ENCODE measurements at places on chromosomes 1 and 21.

DNA sequence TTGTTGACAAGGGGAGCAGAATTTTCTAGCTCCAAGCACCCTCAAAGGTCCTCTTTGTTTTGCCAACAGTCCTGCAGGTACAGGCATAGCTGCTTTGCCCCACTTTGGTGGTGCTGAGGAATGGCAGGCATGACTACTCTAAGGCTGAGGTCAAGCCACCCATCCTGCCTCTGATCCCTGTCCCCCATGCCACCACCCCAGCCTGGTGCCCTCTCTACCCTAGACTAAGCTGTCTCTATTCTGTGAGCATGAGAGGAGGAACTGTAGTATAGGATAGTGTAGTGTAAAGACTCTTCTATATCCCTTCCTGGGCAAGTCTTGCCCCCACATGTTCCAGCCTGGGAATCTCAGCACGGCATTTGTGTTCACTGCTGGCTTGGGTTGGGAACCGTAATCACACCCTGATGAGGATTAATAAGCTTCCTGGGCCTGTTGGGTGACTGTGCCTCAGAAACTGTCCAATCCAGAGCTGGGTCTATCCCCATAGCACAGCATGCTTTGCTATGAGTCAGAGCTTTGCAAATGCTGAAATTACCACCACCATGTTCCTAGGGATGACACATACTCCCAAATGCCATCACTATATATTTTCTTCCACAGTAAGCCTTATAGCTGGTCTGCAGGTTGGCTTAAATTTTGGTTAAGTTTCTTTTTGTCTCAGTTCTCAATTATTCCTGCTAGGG is 105.7 kb upstream of the PPP2R5A start:
- peak; percentile 74 for DNase-seq

DNA sequence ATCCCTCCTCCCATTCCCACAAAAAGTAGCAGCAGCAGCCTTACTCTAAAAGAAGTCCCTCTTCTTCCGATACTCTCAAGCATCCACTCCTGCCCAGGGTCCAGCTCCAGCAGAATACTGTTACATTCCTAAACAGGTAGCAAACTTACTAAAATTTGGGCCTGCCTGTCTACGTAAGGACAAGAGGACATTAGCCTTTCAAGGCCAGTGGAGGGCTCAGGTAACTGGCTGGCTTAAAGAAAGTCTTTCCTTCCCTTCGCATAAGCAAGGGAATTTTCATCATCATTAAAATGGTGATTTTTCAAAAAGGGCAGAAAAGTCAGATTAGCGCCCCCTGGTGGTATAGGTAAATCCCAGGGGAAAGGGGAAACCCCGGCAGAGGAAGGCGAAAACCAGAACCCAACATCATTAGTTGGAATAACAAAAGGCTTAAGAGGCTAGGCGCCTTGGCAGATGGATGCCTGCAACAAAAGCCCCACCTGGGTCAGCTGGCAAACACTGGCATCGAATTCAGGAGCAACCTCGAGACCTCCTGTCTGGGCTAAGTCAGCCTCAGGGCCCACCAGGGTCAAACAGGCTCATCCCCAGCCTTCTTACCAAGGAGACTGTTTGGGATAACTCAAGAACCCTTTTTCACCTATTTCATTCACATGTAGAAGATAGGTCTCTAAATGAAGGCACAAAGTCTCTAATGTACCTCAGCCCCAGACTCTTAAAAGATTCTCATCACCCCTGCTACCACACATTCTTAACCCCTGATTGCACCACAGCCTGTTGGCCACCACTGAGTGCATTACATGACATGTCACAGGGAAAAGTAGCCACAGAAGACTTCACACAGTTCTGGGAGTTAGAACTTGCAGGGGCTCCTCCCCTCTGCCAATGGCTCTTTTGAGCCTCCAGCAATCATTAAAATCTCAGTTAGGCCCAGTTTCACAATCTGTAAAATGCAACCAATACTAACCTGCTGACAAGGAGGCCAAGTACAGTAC is 36.7 kb downstream of the ERI3 start:
- no peak for DNase-seq

- DNase-seq = no peak
These were observed 22.1 kb upstream of the SSX2IP start for GRCh38 chr1:84712276-84712874.

DNA sequence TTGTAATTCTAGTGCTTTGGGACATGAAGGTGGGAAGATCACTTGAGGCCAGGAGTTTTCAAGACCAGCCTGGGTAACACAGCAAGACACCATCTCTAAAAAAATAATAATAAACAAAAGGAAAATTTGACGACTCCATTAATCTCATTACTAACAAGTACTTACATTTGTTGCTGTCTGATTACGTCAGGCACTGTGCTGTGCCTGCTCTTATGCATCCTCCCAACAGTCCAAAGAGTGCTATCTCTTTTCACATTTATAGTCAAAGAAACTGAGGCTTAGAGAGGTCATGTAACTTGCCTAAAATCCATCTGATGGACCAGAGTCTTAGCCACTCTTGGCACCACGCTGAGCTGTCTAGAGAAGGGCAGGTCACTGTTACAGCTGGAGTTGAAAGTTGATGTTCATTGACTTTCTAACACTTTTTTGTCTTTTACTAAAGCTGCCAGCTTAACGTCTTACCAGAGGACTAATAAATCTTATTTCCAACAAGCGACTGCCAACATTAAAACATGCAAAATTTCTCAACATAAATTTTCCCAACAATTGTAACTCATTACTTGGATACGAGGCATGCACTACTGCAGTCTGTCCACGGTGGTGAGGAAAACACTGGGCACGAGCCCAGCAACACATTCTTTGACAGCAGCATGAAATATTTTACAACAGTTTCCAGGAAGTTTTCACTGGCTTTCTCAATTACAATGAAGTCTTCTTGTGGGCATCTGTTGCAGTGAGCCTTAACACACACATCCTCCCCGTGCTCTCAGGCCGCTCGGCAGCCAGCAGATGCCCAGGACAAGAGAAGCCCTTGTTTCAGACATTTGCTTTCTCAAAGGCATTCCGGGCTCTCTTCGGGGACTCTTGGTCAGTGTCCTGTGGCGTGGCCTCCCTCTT is 262.9 kb upstream of the PROX1 start:
- peak; percentile 4 for DNase-seq

GRCh38 chr1:18705811-18706210 is 75.2 kb downstream of the PAX7 start:
- no peak for DNase-seq

- DNase-seq = no peak
These were observed 162.3 kb downstream of the PSMG1 start for GRCh38 chr21:39020751-39021477.

DNA sequence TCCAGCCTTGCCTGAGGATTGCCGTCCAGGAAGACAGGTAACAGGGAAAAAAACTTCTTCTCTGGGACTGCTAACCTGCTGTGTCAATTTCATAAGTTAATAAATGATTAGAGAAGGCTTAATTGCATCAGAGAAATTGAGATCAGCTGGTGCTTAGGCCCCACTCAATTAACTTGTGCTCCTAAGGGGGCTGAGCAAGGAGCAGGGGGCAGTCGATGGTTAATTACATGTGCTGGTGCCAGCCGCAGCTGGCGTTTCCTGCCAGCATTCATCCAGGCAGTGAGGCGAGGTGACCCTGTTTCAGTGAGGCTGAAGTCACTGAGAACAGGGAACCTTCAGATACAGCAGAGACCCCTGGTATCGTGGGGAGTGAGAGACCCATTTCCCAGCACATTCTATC is 60.0 kb downstream of the FAM163A start:
- no peak for DNase-seq

- no peak for DNase-seq
These were observed 204.7 kb downstream of the LHX8 start for GRCh38 chr1:75338616-75339483.

DNA sequence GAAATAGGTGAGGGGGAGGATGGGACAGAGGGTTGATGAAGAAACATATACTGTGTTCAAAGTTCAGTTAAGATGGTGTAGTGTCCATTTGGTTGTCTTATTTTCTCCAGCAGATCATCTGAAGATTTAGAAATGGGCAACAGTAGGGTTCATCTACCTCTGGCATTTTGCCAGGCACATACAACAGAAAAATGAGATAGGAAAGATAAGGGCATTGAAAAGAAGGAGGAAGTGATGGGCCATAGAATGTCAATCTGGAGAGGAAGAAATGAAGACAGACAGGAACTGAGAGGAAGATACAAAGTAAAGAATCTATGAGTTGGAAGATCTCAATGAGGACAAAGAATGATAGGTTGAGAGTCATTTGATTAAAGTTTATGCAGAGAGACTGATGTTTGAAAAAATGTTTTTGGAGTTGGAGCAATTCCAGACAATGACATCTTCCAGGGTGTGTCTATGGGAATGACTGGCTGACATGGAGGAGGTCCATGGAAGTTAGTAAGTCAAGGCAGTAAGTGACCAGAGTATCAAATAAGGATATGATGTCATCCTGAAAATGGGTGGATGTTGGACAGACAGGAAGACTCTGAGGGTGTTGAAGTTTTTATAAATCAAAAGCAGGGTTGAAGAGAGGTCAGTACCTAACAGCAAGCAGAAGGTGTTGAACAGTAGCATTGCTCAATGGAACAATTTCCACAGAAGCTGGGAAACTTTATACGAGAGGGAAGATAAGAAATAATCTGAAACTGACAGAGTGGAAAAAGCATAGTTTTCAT is 18.7 kb upstream of the CD55 start:
- DNase-seq = no peak

DNA sequence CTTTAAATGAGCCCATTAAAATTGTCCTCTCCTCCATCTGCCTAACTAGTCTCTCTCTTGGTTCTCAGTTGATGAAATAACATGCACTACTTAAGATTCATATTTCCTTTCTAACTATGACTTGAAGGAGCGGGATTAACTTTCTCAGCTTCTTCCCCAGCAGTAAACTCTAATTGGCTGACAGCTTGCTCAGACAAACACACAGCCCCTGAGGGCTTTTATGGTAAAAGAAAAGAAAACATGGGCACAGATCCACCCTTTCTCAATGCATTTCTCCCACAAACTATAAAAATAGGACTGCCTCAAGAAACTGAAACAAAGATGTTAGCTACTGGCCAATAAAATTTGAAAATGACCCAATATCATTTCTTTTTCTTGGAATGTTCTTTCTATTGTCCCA is 703.1 kb downstream of the ADGRL2 start:
- no peak for DNase-seq

DNA sequence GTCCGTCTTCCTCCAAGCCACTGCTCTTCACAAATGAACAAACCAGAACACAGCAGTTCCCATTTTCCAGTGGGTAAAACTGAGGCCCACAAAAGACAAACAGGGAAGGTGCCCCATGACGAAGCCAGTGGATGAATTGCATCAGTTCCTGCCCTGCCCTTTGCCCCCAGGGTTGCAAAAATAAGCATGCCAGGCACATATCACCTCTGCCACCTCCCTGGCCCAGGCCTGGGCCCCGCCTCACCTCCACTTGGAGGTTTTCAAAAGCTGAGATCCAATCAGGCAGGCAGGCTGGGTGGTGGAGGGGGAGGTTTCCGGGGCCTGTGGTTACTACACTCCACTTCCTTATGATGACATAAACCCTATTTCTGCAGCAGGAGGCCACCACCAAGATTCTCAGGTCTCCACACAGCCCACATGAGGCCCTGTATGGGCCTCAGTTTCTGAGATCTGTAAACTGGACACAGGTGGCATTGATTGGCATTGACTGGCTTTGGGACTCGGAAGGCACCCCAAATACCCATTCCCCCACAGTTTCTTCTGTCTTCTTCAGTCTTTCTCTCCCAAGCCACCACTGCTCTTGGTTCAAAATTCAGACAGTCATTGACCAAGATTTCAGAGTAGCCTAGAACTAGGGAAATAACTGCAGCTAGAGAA is 4.1 kb downstream of the KIF21B start:
- no peak for DNase-seq

GRCh38 chr1:40641601-40642242 is 23.8 kb downstream of the RIMS3 start:
- DNase-seq = no peak

- no peak for DNase-seq
These were observed 548.8 kb downstream of the PTPRU start for GRCh38 chr1:29785137-29785527.

DNA sequence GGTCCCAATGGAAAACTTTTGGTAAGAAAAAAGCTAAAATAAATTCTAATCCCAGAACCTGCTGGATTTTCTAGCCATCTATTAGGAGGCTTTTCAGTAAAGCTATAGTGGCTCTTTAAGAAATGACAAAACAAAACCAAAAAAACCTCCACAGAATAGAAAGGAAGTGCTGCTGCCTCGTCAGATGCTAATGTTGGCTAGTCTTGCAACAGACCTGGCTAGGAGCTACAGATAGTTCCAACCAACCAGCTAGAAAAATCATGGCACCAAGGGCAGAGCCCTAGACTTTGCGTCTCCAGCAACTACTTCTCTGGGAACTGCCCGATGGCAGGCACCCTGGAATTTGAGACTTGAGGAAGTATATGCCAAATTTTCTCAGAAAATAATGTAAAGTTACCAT is 7.6 kb downstream of the CD101 start:
- DNase-seq = no peak

- DNase-seq = no peak
These were observed 61.8 kb upstream of the ETS2 start for GRCh38 chr21:38743772-38744529.

GRCh38 chr1:17865912-17866739 is 111.0 kb downstream of the ACTL8 start:
- DNase-seq = peak; percentile 80

DNA sequence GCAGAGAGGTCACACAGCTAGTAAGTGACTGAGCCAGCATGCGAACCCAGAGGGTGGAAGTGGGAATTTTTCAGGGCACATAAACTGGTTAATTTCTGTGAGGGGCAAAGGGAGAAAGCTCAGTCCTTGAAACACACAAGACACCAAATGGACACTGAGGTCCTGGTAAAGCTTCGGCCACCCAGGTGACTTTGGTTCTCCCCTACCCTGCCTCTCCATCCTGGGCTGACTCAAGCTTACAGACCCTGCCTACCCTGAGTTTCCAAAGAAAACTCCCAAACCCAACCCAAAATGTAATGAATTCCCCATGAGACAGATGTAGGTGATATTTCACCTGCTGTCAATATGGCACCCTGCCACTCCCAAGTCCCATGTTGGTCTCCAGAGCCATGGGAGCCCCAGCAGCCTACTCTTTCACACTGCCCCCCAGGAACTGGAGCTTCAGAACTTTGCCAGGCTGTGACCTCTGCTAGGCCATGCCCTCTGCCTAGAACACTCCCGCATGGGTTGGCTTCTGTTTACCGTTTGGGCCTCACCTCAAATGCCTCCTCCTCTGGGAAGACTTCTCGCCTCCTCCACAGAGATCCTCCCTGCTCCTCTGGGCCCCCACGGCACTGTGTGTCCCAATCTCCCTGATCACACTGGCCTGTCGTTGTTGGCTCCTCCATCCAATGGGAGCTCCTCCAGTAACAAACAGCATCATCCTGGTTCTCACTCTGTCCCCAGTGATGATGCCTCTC is 3.7 kb upstream of the LRP8 start:
- DNase-seq = no peak

DNA sequence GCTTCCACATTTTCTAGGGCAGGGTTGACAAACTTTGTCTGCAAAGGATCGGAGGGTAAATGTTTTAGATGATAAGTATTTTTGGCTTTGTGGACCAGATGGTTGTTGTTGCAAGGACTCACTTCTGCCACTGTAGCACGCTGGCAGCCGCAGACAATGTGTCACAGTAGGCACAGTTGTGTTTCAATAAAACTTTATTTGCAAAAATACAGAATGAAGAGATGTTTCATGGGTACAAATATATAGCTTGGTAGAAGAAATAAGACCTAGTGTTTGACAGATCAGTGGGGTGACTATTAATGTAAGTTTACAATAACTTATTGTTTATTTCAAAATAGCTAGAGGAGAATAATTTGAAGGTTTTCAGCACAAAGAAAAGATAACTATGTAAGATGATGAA is 127.8 kb downstream of the GRIK3 start:
- no peak for DNase-seq

GRCh38 chr1:175033953-175034352 is 10.7 kb upstream of the MRPS14 start:
- no peak for DNase-seq

- no peak for DNase-seq
These were observed 810 bp upstream of the HLX start for GRCh38 chr1:220878191-220879075.
